IPS-NIHi11 (cell line): ENCODE measurements at places on chromosomes 7 and 10.
A peak's percentile ranks its signal among the peaks of the same experiment; 100 is the strongest.

GRCh38 chr7:92615861-92616260 is 25.7 kb upstream of the FAM133B start:
- DNase-seq = no peak

DNA sequence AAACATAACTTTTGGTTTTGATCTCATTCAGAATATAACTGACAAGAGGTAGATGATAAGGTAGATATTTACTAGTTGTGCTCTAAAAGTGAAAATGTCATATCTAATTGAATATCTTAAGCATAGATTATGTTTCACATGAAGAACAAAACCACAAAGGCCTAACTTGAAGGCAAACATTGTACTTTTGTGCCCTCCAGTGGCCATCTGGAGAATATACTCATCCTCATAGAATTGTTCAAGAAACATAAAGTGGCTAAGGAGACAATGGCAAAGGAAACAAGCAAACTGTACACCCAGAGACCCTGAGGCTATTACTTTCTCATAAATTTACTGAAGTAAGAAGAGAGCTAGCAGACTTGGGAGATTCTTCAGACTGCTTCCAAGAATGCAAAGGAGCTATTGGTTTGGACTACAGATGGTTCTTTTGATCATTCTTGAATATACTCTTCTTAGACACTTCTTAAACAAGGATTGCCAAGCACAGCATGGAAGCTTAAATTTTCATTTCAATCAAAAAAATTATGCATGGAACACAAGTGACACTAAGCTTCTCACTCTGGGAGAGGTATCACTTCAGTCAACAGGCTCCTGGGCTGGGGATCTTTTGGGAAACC is 98.2 kb upstream of the DKK1 start:
- peak; percentile 33 for DNase-seq

DNA sequence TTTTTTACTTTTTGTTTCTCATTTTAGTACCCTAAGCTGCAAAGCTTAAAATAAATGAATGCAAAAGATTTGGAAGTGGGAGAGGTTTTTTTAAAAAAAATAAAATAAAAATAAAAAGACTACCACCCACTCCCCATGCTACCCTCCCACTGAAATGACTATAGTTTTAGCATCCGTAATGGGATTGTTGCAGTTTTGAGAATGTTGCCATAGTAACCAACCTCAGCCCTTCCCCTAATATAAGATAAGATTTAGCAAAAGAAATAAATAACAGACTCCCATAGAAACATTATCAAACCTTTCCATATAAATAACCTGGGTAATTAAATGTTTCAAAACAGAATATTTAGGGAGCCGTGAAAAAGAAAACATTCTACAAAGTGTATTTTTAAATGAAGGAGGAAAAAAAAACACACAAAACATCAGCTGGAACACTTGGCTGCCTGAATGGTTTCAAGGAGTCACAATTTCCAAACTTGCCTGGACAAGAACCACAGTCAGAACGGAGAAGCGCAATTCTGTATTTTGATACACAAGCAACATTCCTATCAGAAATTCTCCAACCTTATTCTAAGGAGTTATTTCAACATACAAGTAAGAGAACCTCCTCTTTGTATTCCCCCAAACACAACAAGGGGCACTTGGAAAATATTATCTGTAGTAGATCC is 57.4 kb downstream of the DGKI start:
- no peak for DNase-seq

DNA sequence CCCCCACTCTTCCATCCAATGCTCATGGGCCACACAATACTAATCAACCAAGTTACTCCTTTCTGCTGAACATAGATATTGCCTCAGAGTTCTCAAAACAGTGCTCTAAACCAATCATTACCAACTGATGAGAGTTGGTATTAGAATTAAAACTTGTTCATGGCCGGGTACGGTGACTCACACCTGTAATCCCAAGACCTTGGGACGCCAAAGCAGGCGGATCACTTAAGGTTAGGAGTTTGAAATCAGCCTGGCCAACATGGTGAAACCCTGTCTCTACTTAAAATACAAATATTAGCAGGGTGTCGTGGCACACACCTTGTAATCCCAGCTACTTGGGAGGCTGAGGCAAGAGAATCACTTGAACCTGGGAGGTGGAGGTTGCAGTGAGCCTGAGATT is 8.2 kb downstream of the TM9SF3 start:
- no peak for DNase-seq

DNA sequence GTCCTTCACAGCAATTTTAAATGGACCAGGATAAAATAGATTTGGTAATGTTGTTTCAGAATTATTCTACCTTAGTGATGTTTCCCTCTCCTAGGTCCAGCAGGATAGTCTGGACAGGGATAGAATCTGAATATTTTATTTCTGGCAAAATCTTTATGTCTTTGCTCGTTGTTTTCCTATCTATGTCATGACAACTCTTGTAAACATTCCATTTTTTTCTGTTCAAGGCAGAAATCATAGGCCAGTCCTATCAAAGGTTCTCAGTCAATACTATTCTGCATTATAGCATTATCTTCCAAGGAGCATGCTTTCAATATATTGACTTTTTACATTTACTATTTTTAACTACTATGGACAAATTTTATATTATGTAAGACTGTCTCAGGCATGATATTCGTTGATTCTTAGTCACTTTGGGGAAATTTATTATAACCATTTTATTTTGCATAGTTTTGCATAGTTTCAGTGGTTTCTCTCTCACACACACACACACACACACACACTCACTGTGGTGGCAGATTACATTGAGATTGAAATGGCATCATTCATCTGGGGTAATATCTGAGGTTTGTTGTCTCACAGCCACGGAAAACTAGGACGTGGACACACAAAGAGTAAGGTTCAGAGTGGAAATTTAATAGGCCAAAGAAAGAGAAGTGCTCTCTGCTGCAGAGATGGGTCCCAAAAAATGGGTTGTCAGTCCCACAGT is 17.2 kb downstream of the TAS2R60 start:
- no peak for DNase-seq

- peak; percentile 70 for DNase-seq
Measured at GRCh38 chr10:63711867-63712716, 190.9 kb downstream of the REEP3 start.

DNA sequence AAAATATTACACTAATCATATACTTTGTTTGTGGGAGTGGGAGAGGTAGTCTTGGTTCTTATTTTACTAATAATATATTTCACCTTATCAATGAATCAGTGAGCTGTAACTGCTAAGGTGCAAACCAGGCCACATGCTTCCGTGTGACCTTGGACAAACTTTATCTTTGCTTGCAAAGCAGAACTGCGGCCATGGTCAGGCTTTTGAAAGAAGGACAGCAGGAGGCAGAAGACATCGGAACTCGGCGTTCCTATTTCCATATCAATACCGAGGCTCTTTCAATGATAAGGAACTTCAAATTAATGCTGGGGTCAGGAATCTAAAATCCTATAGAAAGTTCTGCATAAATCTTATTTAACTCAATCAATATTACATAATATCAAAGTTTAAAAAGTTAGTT is 491.9 kb upstream of the PFKP start:
- peak; percentile 23 for DNase-seq

DNA sequence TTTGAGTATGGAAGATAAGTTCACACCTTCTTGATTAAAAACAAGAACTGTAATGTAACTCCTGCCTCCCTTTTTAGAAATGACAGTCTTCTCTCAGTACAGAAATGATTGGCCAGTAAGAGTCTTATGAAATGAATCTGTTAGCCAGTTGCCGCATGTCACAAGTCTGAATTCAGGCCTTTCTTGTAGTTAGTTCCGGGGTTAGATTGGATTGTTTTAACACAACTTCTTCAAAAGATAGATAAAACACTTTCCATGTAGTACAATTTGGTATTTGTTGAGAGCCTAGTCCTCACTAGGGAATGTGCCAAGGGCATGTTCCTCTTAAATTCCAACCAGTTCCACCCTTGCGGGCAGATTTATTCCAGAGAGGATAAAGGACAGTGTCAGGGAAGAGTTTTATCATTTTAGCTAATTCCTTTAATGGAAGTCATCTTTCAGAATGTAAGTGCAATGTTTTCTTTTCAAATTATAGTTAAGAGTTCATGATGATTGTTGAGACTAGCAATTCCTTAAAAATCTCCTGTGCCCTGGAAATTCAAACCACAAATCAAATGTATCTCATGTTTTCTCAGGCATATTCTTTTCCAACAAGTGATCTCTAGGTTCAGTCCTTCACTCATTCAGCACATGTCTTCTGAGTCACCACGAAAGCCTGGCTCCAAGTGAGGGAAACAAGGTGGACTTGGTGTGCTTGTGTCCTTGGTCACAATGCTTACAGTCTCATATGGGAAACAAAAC is 4.1 kb downstream of the FHIP2A start:
- no peak for DNase-seq

DNA sequence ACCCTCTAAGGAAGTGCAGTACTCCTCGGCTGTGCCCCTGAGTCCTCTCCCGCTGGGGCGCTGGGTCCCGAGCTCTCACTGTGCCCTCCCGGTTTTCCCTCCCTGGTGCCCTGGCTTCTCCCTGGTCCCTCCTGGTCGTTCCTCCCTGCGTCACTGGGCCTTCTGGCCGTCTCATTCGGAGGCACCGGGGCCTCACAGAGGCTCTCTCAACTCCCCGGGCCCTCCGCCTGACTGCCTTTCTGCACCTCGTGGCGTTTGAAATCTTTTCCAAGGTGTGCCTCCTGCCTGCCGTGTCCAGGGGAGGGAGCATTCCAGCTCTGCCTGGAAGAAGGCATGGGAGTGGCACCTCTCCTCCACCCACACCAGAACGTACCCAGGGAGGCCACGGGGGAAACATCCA is 174.3 kb downstream of the TCERG1L start:
- DNase-seq = no peak

DNA sequence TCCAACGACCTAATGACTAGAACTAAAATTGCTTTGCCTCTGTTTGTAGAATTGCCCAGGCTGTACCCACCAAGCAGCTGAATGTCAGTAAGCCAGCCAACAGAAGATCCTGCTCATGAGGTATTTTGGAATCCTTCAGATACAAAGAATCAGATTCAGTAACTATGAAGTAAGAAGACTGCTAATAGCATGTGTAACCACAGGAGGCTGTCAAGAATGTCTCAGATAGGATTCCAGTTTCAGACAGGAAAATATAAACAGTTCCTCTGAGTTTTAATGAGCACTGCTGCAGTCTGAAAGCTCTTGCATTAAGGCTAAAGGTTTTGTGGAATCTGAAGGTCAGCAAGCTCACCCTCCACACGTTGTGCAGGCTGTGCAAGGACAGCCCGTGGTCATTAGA is 112.6 kb upstream of the ADAM12 start:
- DNase-seq = no peak

DNA sequence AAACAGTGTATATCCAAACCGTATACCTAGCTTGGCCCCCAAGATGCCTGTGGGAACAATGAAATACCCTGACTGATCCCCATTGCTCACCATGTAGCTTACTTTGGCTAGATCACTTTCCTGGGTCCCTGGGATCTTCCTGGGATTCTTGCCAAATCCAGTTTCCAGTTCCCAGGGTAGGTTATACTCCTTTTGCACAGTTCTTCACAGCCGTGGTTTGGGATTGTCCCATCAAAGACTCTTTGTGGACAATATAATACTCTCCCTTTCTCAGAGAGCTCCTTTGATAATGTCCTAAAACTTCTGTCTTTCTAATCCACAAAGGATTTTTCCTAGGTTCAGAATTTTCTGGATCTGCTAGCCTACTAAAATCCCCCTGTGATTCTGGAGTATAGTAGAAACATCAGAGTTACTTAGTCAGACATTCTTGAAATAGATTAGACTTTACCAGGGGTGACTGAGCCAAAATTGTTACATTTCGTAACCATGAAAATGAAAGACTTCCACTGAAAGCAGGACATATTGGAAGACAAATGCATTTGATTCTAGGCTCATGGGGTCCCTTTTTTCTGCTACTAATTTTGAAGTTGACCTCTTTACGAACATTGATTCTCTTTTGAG is 388.3 kb upstream of the ETV1 start:
- DNase-seq = no peak

GRCh38 chr10:119404719-119405519 is 137.6 kb downstream of the RGS10 start:
- DNase-seq = no peak

GRCh38 chr7:134502463-134503371 is 24.6 kb upstream of the AKR1B10 start:
- no peak for DNase-seq

GRCh38 chr7:16299853-16300252 is 121.5 kb downstream of the CRPPA start:
- no peak for DNase-seq

- peak; percentile 41 for DNase-seq
Measured at GRCh38 chr7:31022726-31023125, 29.4 kb upstream of the ADCYAP1R1 start.

DNA sequence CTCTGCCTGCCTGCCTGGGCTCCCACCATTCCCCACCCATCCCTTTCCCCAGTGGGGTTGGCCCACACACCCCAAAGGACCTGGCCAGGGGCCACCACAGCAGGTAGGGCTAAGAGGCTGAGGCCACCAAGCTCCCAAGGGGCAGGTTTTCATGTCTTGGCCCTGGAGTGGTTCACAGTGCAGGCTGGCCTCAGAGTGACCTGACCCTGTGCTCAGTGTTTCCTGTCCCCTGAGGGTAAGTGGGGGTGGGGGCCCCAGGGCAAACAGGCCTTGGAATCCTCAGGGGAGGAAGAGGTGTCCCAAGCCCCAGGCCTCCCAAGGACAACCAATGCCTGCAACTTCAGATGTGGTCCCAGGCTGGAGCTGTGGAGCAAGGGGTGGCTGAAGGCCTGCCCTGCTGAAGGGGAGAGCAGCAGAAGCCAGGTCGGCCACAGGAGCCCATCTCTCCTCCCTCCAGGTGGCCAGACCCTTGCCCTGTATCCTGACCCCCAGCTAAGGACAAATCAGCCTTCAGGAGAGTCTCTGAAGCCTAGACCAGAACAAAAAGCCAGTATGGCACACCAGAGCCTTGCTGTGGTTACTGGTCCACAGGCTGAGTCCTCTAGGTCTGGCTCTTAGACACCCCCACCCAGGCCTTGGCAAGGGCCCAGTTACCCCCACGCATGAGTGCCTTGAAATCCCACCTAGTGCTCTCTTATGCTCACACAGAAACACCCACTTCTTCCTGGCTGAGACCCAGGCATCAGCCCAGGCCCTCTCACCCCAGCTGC is 27.6 kb downstream of the POLL start:
- DNase-seq = no peak

DNA sequence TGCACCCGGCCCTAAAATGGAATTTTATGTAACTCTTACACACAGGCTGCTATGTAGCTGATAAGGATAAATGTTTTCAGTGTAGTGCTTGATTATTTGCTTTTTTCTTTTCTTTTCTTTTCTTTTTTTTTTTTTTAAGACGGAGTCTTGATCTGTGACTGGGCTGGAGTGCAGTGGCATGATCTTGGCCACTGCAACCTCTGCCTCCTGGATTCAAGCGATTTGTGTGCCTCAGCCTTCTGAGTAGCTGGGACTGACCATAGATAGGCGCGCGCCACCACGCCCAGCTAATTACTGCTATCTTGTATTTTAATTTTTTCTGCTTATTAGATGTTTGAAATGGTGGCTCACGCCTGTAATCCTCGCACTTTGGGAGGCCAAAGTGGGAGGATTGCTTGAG is 3.4 kb downstream of the RABGEF1 start:
- no peak for DNase-seq

- DNase-seq = no peak
Measured at GRCh38 chr7:113606325-113606724, 312.5 kb downstream of the PPP1R3A start.
